Kidney (tissue), 22 donors: ENCODE measurements at places on chromosomes 7 and 10.

GRCh38 chr10:22723343-22723779 is 9.0 kb upstream of the PIP4K2A start:
- no peak overlapping the region for H3K4me3 ChIP-seq
- no peaks in the 10 kb centered on the region for H3K36me3 ChIP-seq
- no peak overlapping the region for H3K27ac ChIP-seq
- DNase-seq: no peak
- no peaks in the 10 kb centered on the region for H3K27me3 ChIP-seq
- no peaks in the 10 kb centered on the region for H3K4me1 ChIP-seq

- H3K27me3 ChIP-seq: no peaks in the 10 kb centered on the region
- H3K36me3 ChIP-seq: no peaks in the 10 kb centered on the region
- H3K27ac ChIP-seq: no peak overlapping the region
- H3K4me1 ChIP-seq: no peaks in the 10 kb centered on the region
- no peak for DNase-seq
- no peak overlapping the region for H3K4me3 ChIP-seq
These were observed 40.9 kb upstream of the ELAPOR2 start for GRCh38 chr7:87100326-87100725.

GRCh38 chr10:90583416-90583815 is 274.4 kb downstream of the HTR7 start:
- H3K27me3 ChIP-seq: no peaks in the 10 kb centered on the region
- no peak overlapping the region for H3K27ac ChIP-seq
- no peak overlapping the region for H3K4me3 ChIP-seq
- H3K36me3 ChIP-seq: no peaks in the 10 kb centered on the region

GRCh38 chr7:116979430-116979829 is 26.1 kb downstream of the ST7 start:
- no peaks in the 10 kb centered on the region for H3K27me3 ChIP-seq
- H3K4me3 ChIP-seq: no peak overlapping the region
- no peaks in the 10 kb centered on the region for H3K36me3 ChIP-seq
- H3K4me1 ChIP-seq: no peaks in the 10 kb centered on the region
- H3K27ac ChIP-seq: no peak overlapping the region

GRCh38 chr7:1579481-1580421 is 9.9 kb upstream of the PSMG3 start:
- DNase-seq: peak; percentile 85
- H3K4me1 ChIP-seq: no peaks in the 10 kb centered on the region
- no peak overlapping the region for H3K27ac ChIP-seq
- no peak overlapping the region for H3K4me3 ChIP-seq
- H3K36me3 ChIP-seq: no peaks in the 10 kb centered on the region

DNA sequence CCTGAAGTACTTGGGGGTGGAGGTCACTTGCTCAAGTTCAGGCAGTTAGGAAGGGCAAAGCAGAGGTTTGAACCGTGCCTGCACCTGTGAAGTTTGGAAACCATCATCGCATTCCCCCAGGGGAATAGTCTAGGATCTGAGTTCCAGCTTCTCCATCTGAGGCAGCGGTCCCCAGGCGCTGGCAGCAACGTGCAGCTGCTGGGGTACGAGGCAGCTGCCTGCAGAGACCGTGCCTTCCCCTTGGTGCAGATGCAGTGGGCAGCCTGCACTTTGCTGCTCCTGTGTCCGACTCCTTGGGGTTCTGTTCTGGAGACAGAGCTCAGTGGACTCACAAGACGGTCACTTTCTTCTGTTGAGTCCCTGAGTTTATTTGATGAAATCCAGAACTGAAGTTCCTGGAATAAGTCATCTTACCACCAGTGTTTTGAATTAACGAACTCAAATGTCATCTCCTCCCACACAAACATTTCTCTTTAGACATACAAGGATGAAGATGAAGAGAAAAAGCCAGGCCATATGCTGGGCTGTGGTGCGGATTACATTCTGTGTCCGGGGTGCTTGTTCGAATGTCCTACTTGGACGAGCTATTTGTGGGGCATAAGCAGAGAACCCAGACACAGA is 19.9 kb upstream of the GIMAP8 start:
- DNase-seq: no peak
- no peak overlapping the region for H3K27ac ChIP-seq
- H3K27me3 ChIP-seq: no peaks in the 10 kb centered on the region
- no peaks in the 10 kb centered on the region for H3K36me3 ChIP-seq

GRCh38 chr7:147400925-147401324 is 1189.6 kb upstream of the C7orf33 start:
- H3K4me1 ChIP-seq: no peaks in the 10 kb centered on the region
- no peaks in the 10 kb centered on the region for H3K27me3 ChIP-seq
- DNase-seq: no peak
- H3K4me3 ChIP-seq: no peak overlapping the region
- H3K36me3 ChIP-seq: no peaks in the 10 kb centered on the region
- no peak overlapping the region for H3K27ac ChIP-seq

- no peak overlapping the region for H3K4me3 ChIP-seq
- no peaks in the 10 kb centered on the region for H3K27me3 ChIP-seq
- no peak for DNase-seq
- H3K4me1 ChIP-seq: no peaks in the 10 kb centered on the region
- no peak overlapping the region for H3K27ac ChIP-seq
- H3K36me3 ChIP-seq: no peaks in the 10 kb centered on the region
These were observed 156.1 kb downstream of the ADK start for GRCh38 chr10:74307061-74307651.

DNA sequence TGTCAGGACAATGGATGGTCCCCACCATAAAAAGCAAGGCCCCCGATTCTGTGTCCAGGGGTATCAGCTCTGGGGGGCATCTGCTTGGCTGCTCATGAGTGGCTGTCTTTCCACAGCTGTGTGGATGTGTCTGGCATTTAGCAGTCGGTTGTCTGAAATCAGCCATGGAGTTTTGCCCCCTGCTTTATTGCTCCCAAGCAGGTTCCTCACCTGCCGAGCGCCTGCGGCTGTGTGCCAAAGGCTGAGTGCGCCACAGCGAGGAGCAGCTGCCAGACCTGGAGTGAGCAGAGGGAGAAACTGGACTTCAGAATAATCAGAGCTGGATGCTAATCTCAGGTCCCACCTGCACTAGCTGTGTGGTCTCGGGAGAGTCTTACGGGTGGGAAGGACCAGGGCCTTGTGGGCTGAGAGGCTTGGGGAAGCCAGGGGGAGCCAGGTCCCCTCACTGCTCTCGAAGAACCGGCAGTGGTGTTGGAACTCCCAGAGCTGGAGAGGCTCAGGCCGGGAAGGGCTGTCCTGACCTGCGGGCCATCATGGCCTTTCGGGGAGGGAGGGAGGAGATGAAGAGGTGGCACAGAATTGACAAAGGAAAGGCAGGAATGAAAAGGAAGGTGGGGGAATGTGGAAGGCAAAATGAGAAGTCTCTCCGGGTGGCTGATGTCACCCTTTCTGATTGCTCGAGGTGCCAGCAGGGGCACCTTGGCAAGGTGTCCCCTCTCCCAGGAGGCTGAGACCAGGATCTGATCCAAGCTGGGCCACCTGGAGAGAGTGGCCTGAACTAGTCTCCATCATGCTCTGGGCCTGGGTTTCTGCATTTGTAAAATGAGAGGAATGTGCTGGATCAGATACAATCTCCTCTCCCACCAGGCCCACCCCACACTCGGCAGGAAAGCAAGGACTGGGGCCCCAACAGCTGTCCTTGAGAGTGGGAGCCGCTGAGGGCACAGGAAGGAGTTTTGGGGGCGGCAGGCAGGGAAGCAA is 30.2 kb upstream of the LEP start:
- no peak for DNase-seq
- H3K27ac ChIP-seq: no peak overlapping the region
- no peaks in the 10 kb centered on the region for H3K4me1 ChIP-seq
- H3K27me3 ChIP-seq: no peaks in the 10 kb centered on the region

DNA sequence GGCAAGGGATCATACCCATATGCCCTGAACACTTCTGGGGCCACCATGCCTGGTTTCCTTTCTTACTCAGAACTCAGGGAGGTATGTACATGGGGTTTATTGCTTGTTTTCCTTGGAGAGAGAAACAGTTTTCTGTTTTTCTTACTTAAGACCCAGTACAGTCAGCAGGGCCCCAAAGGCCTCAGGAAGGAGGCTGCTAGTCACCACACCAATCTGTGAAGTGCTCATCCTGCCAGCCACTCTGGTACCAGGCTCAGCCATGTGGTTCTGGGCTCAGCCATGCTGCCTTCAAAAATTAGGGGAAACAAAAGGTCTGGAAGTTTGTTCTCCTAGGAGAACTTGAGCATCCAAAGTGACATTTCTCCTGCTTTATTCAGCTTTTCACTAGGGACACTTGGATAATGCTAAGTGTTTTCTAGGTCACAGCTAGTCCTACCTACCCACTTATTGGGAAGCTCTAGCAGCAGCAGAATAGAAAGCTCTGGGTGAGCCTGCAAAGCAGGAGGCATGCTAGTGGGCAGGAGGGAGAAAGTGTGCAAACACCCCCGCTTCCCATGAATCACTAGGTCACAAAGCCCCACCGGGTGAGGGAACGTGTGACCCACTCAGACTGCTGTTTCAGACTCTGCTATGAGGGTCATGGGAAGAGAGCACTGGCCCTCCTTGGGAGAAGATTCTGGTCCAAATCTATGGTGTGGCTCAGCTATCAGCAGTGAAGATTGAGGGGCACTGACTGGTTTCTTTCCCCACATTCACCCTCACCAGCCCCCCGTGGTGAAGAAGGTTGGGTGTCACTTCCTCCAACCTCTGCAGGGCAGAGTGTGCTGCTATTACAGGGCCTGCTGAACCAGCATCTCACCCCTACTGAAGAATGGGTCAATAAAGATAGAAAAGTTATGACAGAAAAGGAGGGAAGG is 23.9 kb downstream of the NUDCD3 start:
- H3K27me3 ChIP-seq: no peaks in the 10 kb centered on the region
- H3K36me3 ChIP-seq: peaks cover 5% of the 10 kb centered on the region
- no peak overlapping the region for H3K27ac ChIP-seq
- no peak for DNase-seq
- H3K4me1 ChIP-seq: peaks cover 27% of the 10 kb centered on the region
- no peak overlapping the region for H3K4me3 ChIP-seq

DNA sequence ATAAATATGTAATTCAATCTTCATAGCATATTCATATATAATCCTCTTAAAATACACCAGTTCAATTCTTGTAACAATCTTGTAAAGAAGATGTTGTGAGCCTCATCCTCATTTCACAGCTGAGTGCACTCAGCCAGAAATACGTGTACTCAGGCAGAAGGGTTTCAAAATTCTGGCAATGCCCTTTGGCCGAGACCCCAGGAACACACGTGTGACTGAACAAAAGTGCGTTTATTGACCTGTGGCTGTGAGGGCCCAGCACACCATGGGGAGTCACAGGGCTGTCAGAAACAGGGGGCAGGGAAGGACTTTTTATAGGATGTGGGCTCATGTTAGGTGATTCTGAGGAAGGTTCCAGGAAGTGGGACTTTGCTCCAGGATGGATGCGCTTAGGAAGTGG is 21.5 kb downstream of the GIMAP8 start:
- no peaks in the 10 kb centered on the region for H3K4me1 ChIP-seq
- no peaks in the 10 kb centered on the region for H3K27me3 ChIP-seq
- no peak overlapping the region for H3K27ac ChIP-seq
- H3K4me3 ChIP-seq: no peak overlapping the region
- H3K36me3 ChIP-seq: no peaks in the 10 kb centered on the region

GRCh38 chr7:117871778-117872538 is 1.3 kb downstream of the CTTNBP2 start:
- H3K4me1 ChIP-seq: no peaks in the 10 kb centered on the region
- H3K27me3 ChIP-seq: no peaks in the 10 kb centered on the region
- no peak overlapping the region for H3K27ac ChIP-seq

DNA sequence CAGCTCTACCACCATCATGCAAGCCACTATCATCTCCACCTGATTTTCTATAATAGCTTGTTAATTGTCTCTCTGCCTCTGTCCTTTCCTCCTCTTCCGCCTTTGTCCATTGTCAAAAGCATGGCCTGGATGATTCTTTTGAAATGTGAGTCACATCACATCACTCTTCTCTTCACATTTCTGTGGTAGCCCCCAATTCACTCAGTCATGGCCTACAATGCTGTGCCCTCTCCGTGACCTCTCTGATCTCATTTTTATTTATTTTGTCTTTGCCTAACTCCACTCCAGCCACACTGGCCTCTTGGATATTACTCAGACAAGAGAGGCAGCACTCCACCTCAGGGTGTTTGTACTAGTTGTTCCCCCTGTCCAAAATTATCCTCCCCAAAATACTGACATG is 4.9 kb upstream of the ABCB4 start:
- H3K36me3 ChIP-seq: no peaks in the 10 kb centered on the region
- no peaks in the 10 kb centered on the region for H3K27me3 ChIP-seq
- H3K27ac ChIP-seq: no peak overlapping the region
- no peaks in the 10 kb centered on the region for H3K4me1 ChIP-seq

- no peak overlapping the region for H3K27ac ChIP-seq
- no peak overlapping the region for H3K4me3 ChIP-seq
- H3K36me3 ChIP-seq: no peaks in the 10 kb centered on the region
- no peaks in the 10 kb centered on the region for H3K27me3 ChIP-seq
These were observed 63.8 kb downstream of the ZNF438 start for GRCh38 chr10:30967650-30968410.

- H3K36me3 ChIP-seq: no peaks in the 10 kb centered on the region
- peaks cover 44% of the 10 kb centered on the region for H3K4me1 ChIP-seq
- no peak overlapping the region for H3K4me3 ChIP-seq
- no peaks in the 10 kb centered on the region for H3K27me3 ChIP-seq
- DNase-seq: peak; percentile 91
- H3K27ac ChIP-seq: peak overlapping the region; percentile 76
These were observed 23.5 kb upstream of the ABLIM1 start for GRCh38 chr10:114681542-114681941.
